Islet precursor cell (in vitro differentiated cells): ENCODE measurements at places on chromosomes 5 and 9.

- DNase-seq: no peak
Observed at GRCh38 chr5:125401724-125402622, 655.5 kb upstream of the ZNF608 start.

DNA sequence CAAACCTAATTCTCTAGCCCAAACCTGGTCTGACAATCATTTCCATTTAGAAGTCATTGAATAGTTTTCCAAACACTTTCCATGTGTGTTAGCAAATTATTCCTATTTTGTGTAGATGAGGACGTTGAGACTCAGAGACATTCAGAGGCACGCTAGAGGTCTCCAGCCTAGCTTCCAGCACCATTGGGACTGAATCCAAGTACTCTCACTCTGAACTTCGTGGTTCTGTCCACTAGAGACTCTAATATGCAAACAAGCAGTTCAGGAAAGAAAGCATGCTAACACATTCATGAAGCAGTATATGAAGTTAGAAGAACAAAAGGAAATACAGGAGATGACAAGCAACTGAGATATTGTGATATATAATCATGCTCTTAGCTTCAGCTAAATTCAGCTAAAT lies 354.8 kb downstream of the NTRK2 start:
- DNase-seq: no peak

DNA sequence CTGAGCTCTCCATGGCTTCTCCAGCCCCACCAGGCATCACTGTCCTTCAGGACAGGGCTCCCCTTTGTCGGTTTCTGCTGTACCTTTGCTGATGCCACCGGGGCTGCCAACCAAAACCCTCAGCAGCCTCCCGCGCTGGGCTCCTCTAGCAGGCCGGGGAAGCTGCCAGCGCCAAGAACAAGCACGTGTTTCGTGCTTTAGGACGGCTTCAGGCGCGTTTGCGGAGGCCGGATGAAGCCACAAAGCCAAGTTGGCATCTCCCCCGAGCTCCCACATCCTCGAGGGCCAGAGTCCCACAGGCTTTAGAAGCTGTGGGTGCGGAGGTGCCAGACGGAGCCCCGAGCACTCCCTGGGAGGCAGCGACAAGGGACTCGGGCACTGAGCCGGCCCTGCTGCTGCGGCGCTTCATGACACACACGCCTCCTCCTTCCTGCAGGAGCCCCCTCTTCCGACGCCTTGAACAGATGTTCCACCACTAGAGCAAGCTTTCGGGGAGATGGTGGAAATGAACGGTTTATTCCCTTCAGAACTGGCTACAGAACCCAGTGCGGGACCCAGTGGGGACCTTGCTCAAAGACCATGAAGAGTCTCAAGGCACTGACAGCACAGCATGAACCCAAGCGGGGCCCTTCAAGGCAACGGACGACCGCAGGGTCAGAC lies 36.7 kb downstream of the SARDH start:
- no peak for DNase-seq

DNA sequence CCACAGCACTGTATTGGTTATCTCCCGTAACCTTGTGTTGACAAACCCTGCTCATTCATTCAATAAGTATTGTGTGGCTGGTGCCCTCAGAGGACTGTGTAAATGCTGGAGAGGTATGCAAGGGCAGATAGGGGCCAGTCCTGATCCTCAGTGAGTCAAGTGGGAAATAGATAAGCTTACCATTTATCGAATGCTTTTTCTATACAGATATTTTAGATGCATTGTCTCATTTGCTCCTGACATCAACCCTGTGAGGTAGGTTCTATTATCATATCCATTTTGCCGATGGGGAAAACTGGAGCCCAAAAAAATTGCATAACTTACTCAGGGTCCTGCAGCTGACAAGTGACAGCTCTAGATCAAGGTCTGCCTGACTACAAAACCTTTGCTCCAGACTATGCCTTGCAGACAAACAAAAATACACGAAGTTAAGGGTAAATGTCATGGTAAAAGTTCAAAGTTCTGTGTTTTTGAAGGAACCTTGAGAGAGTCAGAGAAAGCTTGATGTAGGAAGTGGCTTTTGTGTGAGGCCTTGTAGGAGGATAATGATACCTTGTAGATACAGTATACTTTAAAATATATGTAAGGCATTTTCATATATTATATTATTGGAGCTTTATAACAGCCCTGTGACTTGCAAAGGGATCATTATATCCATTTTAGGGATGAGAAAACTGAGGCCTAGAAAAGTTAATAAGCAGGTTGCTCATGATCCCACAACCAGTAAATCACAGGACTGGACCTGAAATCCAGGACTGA lies 22.7 kb downstream of the CYFIP2 start:
- DNase-seq: no peak

DNA sequence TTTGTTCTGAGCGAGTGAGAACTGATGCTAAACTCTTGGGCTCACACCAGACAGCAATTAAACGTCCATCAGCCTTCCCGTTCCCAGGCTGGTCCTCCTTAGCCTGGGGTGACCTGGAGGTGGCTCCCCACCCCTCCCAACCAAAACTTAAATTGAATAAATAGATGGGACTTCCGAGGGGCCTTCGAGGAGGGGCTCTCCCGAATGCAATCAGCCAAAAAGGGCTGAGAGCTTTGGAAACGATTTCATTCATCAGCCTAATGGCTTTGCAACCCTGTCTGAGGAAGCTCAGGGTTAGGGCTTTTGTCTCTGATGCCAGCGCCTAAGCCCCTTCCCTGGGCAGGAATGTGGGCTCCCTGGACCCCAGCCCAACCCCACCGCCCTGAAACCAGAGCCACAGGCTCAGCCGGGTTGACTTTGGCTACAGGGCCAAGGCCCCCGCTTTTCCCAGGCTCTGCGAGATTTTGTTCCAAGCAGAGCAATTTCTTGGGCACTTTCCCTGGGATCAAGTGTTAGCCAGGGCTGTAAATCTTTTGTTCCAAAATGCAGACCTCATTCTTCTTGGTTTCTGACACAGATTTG lies 29.2 kb downstream of the LHX3 start:
- DNase-seq: no peak

DNA sequence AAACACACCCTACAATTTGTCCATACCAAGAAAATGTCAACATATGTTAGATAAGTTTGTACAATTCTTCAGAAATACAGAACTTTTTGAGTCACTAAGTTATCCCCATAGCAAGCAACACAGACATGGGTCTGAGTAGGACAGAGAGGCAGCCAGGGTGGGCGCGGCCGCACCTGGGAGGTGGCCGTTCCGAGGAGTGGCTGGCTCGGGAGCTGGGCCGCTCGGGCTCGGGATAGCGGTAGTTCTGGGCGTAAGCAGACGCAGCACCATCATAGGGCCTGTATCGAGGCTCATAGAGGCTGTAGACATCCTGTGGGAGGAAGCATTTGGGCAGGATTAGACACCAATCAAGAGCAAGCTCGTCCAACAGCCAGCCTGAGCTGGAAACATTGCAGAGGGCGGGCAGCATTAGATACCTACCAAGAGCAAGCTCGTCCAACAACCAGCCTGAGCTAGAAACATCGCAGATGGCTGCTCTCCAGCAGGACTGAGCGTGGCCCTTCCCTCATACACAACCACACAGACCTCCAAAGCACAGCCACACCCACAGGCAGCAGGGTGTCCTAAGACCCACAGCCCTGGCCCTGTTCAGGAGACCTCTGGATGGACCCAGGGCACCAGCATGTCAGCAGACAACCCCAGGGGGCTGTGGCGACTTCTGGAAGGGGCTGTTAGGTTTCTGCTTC lies 10.9 kb downstream of the SEC16A start:
- no peak for DNase-seq

DNA sequence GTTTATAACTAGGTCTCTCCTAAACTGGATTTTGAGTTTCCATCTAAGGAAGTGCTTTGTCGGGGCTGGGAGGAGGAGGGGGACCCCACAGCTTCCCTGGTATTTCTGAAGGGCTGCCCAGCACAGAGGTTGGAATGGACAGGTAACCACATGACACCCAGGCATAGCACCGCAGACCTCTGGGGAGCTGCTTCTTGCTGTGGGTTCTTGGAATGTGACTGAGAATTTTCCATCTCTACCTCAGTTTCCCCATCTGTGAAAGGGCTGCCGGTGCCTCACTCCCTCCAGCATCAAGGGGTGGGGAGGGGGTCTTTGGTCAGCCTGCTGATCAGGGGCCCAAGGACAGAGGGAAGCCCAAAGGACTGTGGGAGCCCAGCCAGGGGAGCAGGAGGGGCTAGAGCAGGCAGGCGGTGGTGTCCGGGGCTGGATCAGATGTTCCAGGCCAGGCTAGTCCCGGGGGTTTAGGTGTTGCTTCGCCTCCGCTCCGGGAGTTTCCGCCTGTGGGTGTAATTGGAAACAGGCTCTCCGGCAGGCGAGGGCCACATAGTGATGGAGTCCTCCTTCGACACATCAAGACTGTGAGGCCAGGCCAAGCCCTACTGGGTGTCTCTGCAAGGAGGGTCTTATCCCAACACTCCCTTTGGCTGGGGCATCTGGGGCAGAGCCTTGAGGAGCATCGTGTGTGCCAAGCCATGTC lies 3.3 kb downstream of the OLFML2A start:
- DNase-seq: peak; percentile 53

GRCh38 chr5:109325456-109325855 lies 84.3 kb downstream of the PJA2 start:
- DNase-seq: no peak

GRCh38 chr9:130632841-130633240 lies 31.6 kb upstream of the PRDM12 start:
- DNase-seq: no peak

GRCh38 chr5:133245191-133246052 lies 193.6 kb downstream of the HSPA4 start:
- DNase-seq: peak; percentile 96

DNA sequence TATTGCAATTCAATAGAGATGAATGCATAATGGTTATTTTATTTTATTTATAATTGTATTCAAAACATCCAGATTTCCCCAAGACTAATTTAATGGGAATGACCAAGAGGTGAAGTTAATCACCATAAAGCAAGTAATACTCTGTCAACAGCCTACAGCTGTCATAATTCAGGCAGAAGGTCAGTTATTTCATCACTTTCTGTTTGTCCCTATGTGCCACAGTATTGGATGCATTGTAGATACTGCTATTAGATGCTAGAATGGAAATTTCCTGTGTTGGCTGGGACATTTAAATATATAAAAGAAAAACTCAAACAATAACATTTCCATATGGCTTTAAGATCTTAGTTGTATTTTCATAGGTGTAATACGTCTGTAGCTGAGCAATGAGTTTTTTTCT lies 56.7 kb upstream of the MINAR2 start:
- no peak for DNase-seq

DNA sequence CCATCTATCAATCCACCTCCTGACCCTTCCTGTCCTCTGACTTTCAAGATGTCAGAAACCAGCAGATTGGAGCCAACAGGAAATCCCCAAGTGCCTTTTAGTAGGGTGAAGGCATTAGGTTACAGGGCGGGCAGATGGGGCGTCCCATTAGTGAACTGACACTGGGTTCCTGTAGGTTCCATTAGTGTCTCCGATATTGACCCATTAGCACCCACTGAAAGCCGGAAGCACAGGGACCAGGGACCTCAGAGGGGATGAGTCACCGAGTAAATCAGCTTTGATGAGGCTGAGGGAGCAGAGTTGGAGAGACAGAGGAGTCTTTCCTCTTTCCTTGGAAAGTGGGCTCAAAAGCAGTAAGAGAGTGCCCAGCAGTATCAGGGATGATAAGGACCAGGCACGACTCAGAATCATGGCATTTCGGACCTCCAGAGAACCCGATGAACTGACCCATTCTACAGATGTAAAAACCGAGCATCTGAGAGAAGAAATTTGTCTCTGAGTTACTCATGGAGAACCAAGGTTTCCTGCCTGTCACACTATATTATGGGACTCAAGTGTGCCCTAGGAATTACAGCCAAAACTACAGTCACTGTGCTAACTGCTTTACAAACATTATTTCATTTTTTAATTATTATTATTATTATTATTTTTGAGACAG lies 47.2 kb upstream of the FABP6 start:
- DNase-seq: peak; percentile 90

DNA sequence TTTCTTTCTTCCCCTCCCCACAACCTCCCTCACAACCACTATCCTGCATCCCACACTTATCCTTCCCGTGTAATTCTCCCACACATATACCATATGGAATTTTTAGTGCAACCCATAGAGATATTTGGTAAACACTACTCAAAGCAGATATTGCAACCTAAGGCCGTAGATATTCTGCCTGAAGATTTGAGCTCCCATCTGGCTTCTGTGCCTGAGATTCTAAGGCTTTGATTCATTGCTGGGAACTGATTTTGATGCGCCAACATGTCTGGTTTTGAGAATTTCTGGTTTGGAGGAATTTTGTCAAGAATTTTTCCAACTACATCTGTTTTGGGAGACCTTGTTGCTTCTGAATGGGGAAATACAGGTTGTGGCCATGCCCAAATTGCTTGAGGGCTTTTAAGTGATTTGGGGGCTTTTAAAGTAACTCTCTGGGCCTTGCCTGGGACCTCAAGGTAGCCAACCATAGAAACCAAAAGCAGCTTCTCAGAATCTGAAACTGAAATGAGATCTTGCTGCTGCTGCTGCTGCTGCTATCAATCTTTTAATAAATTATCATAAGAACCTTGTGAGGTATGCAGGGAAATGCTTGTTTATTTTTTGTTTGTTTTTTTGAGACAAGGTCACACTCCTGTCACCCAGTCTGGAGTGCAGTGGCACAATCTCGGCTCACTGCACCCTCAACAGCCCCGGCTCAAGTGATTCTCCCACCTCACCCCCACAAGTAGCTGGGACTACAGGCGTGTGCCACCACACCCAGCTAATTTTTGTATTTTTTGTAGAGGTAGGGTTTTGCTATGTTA lies 36.2 kb downstream of the PLAC8L1 start:
- DNase-seq: peak; percentile 23

- DNase-seq: no peak
Observed at GRCh38 chr9:137023157-137023556, 4.9 kb downstream of the ABCA2 start.

GRCh38 chr9:129949821-129950220 lies 93.2 kb downstream of the FNBP1 start:
- no peak for DNase-seq

DNA sequence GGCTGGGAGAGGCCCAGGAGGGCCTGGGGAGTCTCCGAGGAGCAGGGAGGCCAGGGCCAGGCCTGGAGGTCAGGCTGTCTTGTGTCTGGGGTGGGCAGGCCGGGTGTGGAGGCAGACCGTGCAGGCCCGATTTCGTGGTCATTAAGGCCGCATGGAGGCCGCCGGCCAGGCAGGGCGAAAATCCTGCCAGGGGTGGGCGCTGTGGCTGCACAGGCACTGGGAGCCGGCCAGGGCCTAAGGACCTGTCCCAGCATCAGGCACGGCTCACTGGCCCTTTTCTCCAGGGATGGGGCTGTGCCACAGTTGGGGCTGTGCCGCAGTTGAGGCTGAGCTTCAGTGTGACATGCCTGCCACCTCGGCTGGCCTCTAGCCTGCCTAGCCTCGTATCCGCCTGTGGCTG lies 35.9 kb downstream of the ASS1 start:
- peak; percentile 82 for DNase-seq

GRCh38 chr5:150293091-150293941 lies 3.7 kb upstream of the CAMK2A start:
- no peak for DNase-seq

DNA sequence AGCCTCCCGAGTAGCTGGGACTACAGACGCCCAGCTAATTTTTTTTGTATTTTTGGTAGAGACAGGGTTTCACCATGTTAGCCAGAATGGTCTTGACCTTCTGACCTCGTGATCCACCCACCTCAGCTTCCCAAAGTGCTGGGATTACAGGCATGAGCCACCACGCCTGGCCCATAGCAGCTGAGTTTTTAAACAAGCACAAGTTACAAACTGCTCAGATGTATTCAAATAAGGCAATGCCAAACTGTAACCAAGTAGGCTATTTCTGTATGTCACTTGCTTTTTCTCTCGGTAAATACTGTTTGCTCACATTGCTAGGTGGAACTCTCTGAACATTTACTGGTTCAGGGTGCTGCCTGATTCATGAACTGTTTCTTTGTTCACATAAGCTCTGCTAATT lies 799.3 kb upstream of the NUDT12 start:
- DNase-seq: peak; percentile 51

GRCh38 chr5:103424453-103425205 lies 138.0 kb downstream of the NUDT12 start:
- DNase-seq: no peak
